ENCODE measurements at places on chromosomes 16 and 17. TPM values are rescaled to one million over a fixed set of nuclear protein-coding genes. Genes with fewer than 3 reads are reported as not detected.

Gene CD300C
- total RNA-seq: not detected

GRCh38 chr17:34302636-34303035, 16.6 kb upstream of the CCL8 start:
- no peak for DNase-seq

GRCh38 chr16:11783319-11784037, 13.6 kb downstream of the ZC3H7A start:
- peak; percentile 86 for DNase-seq

GRCh38 chr16:21563676-21564075, 35.7 kb upstream of the METTL9 start:
- no peak for DNase-seq

- DNase-seq: no peak
Measured at GRCh38 chr17:3957735-3958599, 6.3 kb downstream of the ATP2A3 start.

Gene POLR3E
- 81.6 TPM for total RNA-seq

DNA sequence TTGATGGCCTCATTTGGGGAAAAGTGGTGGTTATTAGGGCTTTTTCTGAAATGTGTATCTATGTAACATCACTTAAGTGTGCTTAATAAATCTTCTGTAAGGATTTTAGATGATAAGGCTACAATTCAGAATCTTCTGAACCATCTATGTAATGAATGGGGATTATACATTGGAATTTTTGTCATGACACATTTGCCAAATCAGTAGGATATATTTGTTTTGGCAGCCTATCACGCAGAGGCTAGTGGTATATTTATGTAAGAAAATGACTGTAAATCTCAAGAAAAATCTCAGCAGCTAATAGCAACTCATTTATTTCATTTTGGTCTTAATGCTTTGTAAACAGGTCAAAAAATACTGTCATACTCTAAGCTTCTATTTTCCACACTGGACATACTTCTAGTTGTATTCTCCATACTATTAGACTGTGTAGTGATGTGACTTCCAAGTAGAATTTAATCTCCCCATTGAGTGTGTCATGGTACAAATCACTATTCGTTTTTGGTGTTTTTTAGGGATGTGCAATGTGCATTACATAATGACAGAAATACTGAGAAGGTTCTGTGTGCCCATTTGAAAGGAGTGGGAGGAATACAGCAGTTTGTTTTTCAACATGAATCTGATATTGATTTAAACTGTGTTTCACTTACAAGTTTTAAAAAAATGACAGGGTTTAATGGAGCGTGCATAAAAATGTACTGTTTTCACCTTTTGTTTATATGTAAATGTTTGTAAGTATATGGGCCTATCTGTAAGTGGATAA, 29.2 kb downstream of the CLUH start:
- DNase-seq: no peak

GRCh38 chr16:76837872-76838271, 353.1 kb upstream of the MON1B start:
- no peak for DNase-seq

DNA sequence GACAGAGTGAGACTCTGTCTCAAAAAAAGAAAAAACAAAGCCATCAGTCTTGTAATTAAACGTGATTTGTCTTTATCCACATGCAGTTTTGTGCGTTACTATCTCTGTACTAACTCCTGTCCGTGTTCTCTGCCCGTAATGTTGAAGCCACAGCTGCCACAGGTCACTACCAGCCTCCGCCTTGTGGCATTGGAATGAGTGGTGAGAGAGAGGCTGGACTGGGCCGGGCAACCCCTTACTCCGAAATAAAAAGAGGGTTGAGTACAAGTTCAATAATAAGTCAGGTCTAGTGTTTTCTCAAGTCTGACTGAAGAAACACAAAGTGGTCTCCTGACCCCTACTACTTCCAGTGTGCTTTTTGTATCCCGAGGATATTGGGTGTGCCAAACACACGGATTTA, 5.4 kb downstream of the DNAJA3 start:
- DNase-seq: no peak

DNA sequence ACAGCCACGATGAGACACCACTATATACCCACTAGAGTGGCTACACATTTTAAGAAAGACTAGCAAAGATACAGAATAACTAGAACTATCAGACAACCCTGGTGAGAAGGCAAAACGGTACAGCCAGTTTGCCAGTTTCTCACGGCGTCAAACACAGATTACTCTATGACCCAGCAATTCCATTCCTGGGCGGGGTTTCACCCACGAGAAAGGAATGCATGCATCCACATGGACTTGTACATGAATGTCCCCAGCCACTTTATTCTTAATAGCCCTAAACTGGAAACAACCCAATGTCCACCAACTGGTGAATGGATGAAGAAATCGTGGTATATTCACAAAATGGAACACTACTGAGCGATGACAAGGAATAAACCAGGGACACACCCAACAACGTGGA, 74.5 kb downstream of the MYH10 start:
- no peak for DNase-seq

GRCh38 chr16:3158026-3158509, 23.2 kb downstream of the ZNF213 start:
- DNase-seq: peak; percentile 36

Gene NOD2
- total RNA-seq: 1.6 TPM

DNA sequence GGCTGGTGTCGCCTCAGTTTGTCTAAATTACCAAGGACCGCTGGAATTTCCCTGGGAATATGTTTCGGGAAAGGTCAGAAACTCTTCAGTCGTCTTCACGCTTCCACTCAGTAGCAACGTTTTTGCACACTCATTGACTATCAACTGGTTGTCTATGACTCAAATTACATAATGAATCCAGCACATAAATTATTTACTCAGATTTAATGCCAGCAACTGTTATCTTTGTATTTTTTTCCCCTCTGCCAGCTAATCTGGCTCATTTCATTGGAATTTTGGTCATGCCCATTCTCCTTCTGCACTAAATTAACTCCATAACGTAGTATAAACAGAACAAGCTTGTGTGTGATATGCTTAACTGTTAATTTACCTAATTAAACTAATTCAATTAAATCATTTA, 372.7 kb upstream of the ZFHX3 start:
- no peak for DNase-seq

DNA sequence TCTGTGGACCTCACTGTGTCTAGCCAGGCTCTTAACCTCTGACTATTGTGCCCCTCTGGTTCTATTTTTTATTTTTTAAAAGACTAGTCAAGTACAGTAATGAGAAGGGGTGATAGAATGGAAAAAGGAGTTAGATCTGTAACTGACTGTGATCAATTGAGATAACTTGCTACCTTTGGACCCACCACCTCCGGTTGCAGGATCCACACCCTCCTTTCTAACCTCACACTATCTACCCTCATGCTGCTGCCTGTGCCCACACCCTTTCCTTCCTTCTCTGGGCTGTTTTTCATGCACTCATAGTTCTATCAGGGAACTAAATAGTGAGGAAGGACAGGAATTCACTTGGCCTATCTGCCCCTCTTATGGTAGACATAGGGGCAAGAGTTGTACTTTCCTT, 172.3 kb downstream of the KATNIP start:
- DNase-seq: no peak

GRCh38 chr17:63827801-63828221, 348 bp upstream of the FTSJ3 start:
- DNase-seq: no peak

- DNase-seq: no peak
Measured at GRCh38 chr17:68505951-68506350, 6.3 kb upstream of the PRKAR1A start.

DNA sequence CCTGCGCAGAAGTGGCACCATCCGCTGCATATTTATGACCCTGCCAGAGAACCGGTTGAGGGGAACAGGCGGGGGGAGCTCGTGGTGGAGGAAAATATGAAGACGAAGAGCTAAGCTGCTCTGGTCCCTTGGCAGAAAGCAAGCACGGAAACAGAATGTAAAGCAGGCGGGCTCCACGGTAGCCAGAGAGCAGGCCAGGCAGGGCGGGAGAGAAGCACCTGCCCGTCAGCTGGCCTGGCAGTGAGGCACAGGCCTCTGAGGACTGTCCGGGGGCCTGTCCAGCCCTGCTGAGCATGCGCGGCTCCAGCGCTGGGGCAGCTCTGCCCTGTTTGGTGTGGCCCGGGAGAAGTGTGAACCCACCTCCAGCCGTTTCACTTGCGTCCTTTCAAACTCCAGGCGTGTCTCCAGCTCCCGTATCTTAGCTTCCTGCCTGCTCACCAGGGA, 46.7 kb downstream of the PIPOX start:
- DNase-seq: no peak

DNA sequence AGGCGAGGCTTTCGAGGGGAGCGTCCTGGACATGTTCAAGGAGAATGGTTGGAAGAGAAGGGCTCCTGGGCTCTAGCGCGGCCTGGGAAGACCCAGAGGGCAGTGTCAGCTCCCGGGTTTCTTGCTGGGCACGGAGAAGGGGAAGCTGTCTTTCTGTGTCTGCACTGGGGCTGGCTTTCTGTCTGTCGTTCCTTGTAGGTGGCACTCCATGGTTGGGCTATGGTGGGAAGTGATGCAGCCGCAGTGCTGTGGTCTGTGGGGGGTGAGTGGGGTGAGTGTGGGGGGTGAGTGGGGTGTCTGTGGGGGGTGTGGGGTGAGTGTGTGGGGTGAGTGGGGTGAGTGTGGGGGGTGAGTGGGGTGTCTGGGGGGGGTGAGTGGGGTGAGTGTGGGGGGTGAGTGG, 13.7 kb downstream of the RNF213 start:
- DNase-seq: no peak

DNA sequence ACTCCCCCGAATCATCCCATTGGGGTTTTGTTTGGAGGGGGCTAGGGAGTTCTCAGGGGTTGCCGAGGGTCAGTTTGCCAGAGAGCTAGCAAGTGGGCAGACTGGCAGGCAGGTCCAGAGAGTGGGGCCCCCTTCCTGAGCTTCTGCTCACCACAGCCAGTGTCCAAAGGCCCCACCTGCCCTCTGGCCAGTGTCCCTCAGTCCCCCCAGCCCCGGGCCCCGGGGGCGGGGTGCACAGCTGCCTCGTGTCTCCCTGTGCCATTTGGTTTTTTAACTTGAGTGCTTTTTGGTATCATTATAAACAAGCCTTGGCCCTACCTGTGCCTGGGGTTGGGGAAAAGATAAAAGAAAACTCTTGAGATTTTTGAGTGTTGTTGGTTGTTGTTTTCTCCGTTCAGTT, 91.8 kb downstream of the CCDC182 start:
- DNase-seq: no peak

DNA sequence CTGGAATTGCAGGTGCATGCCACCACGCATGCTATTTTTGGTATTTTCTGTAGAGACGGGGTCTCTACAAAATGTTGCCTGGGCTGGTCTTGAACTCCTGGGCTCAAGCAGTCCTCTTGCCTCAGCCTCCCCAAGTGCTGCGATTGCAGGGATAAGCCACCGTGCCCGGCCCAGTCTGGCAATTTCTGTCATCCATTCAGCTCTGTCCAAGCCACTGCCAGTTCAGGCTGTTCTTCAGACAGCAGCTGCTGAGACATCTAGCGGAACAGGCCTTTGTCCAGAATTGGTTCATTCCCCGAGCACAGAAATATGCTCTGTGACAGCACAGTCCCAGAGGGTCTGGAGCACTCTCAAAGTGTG, 5.4 kb downstream of the SLC47A1 start:
- no peak for DNase-seq

Gene RAC3
- 14.0 TPM for total RNA-seq

Gene SERPINF2
- total RNA-seq: 0.17 TPM

Gene CTRB2
- not detected for total RNA-seq

Gene HBZ
- not detected for total RNA-seq

All from dermis blood vessel endothelial cell (primary cell).